ENCODE measurements at places on chromosomes 16 and 17. TPM values are rescaled to one million over a fixed set of nuclear protein-coding genes. Genes with fewer than 3 reads are reported as not detected.

The CHST5 gene
- total RNA-seq = 0.94 TPM

The TENT4B gene
- 29.4 TPM for total RNA-seq

The NECAB2 gene
- total RNA-seq = 0.63 TPM

The ZACN gene
- not detected for total RNA-seq

The CCL15 gene
- not detected for total RNA-seq

The TBC1D3 gene
- not detected for total RNA-seq

The CSH1 gene
- not detected for total RNA-seq

The CDK5RAP3 gene
- total RNA-seq = 117 TPM

The SPIRE2 gene
- 33.5 TPM for total RNA-seq

The TMED6 gene
- total RNA-seq = not detected

The SLC16A13 gene
- total RNA-seq = 0.31 TPM

The SERPINF2 gene
- 0.31 TPM for total RNA-seq

The CIAO3 gene
- total RNA-seq = 84.2 TPM

The HOXB4 gene
- total RNA-seq = not detected

The HS3ST2 gene
- total RNA-seq = 5.9 TPM
